ENCODE measurements at places on chromosomes 5 and 9. TPM values are rescaled to one million over a fixed set of nuclear protein-coding genes. Genes with fewer than 3 reads are reported as not detected.

DNA sequence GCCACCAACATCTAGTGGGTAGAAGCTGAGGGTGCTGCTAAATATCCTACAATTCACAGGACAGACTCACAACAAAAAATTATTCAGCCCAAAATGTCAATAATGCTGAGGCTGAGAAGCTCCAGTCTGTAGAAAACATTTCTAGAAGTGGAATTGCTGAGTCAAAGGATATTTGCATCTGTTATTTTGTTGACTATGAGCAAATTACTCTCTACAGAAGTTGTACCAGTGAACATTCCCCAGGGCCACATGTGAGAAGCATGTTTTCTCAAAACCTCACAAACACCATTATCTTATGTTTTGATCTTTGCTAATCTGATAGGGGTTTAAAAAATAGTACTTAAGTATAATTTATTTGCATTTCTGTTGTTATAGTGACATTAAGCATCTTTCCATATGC is 15.4 kb downstream of the ITK start:
- DNase-seq: no peak

GRCh38 chr9:121979736-121980135 is 113.4 kb downstream of the TTLL11 start:
- no peak for DNase-seq

NR4A3 gene
- polyA plus RNA-seq: 1.1 TPM

TMEM252 gene
- polyA plus RNA-seq: not detected

All from sigmoid colon (tissue), 7 donors.